ENCODE measurements at places on chromosomes 11 and 22.
A peak's percentile ranks its signal among the peaks of the same experiment; 100 is the strongest.

- no peak for DNase-seq
Observed at GRCh38 chr11:47659276-47659675, 16.9 kb upstream of the MTCH2 start.

DNA sequence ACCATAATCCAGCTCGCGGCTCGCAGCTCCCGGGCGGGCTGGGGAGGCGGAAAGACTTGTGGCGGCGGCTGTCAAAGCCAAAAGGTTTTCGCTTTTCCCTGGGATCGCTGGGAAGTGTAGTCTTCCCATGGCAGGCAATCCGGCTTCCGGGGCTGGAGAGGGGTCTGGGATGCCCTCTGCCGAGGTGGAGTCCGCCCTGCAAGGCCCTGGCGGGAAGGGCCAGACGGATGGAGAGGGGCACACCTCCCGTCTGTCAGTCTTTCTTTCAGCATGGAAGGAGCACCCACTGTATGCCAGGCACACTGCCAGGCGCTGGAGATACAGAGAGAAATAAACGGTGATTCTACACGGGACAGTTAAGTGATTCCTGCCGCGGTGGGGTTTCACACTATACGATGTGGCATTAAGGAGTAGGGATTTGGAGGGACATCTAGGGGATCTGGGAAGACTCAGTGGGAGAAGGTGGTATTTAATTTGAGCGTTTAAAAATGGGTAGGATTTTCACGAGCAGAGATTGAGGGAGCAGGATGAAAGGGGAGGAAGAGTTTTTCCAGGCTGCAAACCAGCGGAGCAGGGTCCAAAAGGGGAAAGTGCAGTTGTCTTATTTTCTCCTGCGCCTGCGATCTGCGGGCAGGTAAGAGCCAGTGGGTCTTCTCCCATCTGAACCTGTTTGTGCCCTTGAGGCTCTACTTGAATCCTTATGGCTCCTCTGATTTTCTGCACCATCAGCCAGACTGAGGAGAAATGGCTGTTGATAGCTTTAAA, at the start of gene BACE1:
Gene BACE1, minus strand, starts transcription at position 60 of the 765 bp plus-strand sequence. CDS start 461 bp downstream, outside the sequence.
- peak; percentile 54 for DNase-seq

GRCh38 chr22:19291218-19291579, 320 bp downstream of the CLTCL1 start:
- no peak for DNase-seq

- no peak for DNase-seq
Observed at GRCh38 chr22:49897015-49897684, 21.1 kb downstream of the ALG12 start.

DNA sequence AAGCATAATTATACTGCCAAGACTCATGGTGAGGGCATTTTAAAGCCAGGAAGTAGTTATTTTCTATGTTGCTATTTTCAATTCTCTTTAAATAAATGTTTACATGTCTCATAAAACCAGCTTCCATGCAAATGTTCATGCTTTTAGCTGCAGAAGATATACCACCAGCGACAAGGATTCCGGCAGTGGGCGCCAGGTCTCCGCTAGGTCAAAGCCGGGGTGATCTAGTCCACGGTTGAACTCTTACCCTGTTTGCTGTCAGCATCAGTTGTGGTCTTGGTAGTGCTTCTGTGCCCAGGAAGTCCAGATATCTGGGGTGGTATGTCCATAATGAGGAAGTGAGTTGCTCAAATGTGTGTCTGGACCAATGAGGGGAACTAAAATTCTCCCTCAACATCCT, 265.7 kb downstream of the BRD1 start:
- DNase-seq: no peak

GRCh38 chr11:82261367-82261766, 472.3 kb downstream of the FAM181B start:
- DNase-seq: no peak

DNA sequence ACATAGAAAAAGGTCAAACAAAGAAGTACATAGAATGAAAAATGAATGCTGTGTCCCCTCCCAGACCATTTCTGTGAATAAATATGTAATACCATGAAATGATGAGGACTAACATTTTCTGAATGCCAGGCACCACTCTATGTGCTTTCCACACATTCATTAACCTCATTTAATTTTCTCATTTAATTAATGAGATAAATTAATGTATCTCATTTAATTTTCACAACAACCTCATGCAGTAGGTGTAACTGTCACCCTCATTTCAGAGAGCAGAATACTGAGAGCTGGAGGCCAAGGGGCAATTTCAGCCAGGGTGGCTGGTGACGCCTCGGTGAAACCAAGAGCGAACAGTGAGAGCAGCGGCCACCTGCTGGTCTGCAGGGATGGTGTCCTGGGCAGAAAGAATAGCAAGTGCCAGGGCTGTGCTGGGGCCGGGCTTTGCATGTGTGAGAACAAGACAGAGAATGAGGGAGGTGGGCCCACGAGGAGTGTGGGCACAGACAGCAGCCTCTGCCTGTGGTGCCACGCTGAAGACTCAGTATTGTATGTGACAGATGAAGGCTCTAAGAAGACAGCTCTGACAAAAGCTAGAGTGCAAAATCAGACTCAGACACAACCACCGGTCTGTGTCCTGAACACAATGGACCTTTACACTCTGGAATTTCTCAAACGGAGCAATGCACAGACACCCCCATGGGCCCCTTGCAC, 1.8 kb upstream of the SERPIND1 start:
- DNase-seq: no peak

DNA sequence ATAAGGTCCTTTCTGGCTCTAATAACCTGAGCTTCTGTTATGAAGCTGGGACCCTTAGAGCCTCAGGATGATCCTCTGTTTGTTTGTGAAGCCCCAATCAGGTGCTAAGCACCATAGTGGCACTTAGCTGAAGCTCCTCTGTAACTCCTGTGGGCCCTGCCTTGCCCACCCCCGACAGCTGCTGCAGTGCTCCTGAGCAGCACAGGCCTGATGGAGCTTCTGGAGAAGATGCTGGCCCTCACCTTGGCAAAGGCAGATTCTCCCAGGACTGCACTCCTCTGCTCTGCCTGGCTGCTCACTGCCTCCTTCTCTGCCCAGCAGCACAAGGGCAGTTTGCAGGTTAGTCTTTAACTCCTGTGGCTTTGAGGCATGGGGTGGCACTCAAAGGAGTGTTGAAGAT, 19.0 kb upstream of the CCDC134 start:
- DNase-seq: no peak

GRCh38 chr22:22891139-22891621, 3.6 kb downstream of the IGLL5 start:
- no peak for DNase-seq

DNA sequence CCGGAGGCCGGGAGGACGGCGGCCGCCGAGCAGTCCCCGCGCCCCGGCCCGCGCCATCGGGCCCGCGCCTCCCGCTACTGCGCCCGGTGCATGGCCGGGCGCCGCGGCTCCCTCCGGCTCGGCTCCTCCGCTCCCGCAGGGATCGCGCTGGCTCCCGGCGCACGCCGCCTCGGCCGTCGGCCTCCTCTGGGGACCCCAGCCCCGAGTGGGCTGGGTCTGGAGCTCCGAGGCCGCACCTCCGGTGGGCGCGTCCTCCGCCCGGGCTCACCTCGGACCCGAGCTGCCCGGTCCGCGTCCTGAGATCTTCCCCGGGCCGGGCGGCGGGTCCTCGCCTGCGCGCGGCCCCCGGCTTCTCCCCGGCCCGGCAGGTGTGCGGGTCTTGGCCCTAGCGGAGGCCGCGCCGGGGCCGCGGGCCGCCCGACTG, 251 bp downstream of the SHISA8 start:
- DNase-seq: no peak

- no peak for DNase-seq
Observed at GRCh38 chr11:67356864-67357561, 3.7 kb upstream of the POLD4 start.

- DNase-seq: no peak
Observed at GRCh38 chr22:46613606-46614021, 6.6 kb upstream of the GRAMD4 start.

DNA sequence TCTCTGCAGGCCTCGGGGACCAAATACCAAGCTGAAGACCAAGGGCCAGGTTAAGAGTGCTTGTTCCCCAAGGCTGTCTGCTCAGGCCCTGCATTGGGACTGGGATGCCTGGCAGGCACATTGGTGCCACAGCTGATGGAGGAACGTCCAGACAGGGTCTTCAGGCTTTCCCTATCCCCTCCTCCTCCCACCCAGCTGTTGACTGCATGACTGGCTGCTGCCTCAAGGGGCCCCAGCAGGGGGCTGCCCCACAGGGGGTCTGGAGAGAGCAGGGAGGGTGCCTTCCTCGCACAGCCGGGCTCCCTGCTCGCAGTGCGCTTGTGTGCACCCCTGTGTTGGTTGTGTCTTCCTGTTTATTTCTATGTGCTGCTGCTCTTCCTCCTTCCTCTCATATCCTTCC, 9.9 kb downstream of the RCOR2 start:
- no peak for DNase-seq

DNA sequence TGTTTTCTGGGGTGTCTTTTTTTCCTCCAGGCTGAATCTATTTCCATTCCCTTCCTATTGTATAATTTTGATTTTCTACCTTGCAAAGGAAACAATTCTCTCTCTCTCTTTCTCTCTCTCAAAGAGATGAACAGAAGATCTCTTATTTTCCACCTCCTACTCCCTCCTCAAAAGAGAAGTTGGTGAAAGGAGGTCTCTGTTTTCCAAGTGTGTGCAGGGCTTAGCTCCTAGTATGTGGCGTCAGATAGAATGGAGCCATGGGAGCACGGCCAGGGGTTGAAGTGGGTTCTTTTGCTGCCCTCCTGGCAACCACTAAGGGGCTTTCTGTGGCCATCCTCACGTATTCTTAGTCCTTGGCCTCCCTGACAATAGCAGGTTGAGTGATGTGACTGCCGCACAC, 480 bp downstream of the TRIM34 start:
- no peak for DNase-seq

- DNase-seq: no peak
Observed at GRCh38 chr11:47924184-47924691, 56.1 kb upstream of the PTPRJ start.

DNA sequence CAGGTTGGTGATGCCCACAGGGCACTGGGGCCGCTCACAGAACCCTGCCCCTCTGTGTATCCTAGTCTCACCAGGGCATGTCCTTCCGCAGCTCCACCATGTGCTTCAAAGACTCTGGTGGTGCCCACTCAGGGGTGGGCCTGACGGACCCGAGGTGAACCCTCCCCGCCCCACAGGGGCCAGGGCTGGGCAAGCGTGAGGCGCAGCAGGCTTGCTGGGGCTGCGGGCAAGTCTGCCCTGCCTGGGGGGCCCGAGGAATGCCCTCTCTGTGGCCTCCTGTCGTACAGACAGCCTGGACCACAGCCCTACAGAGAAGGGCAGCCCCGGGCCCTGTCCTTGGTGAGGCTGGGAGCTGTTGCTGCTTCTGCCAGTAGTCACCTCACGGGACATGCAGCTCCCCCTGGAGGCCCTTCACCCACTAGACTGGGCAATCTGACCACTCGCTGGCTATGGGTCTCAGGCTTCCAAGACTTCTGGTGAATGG, 40.2 kb downstream of the TBX1 start:
- no peak for DNase-seq

GRCh38 chr11:87256694-87257340, 219.1 kb downstream of the TMEM135 start:
- DNase-seq: no peak

GRCh38 chr11:5521540-5521939, 5.0 kb upstream of the UBQLNL start:
- no peak for DNase-seq

GRCh38 chr11:115784796-115785521, 280.7 kb upstream of the CADM1 start:
- DNase-seq: no peak

- no peak for DNase-seq
Observed at GRCh38 chr11:65569164-65569972, 909 bp upstream of the ZNRD2 start.

GRCh38 chr11:130144861-130145281, 14.7 kb upstream of the ST14 start:
- no peak for DNase-seq

DNA sequence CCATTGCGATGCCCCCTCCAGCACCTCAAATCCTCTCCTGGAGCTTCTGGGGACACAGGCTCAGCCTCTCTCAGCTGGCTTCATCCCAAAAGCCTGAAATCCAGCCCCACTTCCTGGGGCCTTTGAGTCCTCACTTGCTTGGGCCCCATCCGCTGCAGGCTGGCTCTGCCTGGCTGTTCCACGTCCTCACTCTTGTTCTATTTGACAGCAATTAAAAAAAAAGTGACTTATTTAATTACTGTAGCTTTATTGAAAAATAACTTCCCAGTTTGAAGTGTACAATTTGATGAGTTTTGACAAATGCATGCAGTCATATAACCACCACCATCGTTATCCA, 27.2 kb downstream of the PARVG start:
- no peak for DNase-seq

GRCh38 chr22:45960477-45961386, 16.2 kb downstream of the WNT7B start:
- no peak for DNase-seq

DNA sequence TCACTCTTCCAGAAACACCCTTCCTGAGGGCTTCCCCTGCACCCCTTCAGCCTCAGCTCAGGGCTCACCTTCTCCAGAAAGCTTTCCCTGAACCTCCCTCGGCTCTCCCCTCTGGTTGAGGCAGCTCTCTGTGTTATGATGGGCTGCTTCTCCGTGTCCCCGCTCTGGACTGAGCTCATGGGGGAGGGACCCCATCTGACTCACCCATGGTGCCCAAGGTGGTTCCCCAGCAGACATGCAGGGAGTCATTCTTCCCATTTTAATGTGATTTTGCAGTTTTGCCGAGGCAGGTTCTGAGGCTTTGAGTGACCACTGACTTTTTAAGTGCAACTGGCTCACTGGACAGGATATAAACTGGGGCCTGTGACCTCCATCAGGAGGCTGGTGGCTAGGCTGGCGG, 495.1 kb downstream of the TBC1D22A start:
- DNase-seq: no peak

- no peak for DNase-seq
Observed at GRCh38 chr22:42608823-42609361, 5.8 kb downstream of the POLDIP3 start.

- DNase-seq: no peak
Observed at GRCh38 chr11:64865286-64866172, 12.9 kb downstream of the EHD1 start.

GRCh38 chr11:129018991-129019390, 76.3 kb upstream of the TP53AIP1 start:
- no peak for DNase-seq

DNA sequence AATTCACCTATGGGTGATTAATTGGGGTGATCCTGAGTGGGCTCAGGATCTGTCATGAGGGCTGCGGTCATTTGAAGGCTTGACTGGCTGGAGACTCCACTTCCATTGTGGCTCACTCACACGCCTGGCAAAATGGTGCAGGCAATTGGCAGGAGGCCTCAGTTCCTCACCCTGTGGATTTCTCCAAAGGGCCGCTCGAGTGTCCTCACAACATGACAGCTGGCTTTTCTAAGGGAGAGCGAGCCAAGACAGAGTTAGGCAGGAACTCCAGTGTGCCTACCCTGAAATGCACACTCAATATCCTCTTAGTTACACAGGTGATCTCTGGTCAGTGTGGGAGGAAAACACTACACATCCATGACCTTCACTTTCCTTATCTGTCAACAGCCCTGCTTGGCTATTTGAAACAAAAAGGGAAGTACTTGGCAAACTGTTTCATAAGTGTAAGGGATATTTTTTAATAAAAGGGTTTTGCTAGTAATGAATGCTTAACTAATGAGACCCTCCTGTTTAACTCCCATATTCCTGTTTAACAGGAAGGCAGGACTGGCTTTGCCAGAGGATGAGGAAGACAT, 25.7 kb downstream of the OSBP2 start:
- DNase-seq: no peak

GRCh38 chr11:88799771-88800500, 265.8 kb downstream of the GRM5 start:
- DNase-seq: no peak
